ENCODE measurements at places on chromosomes 4 and X. TPM values are rescaled to one million over a fixed set of nuclear protein-coding genes. Genes with fewer than 3 reads are reported as not detected.

GRCh38 chr4:112023402-112023950 is 121.8 kb upstream of the FAM241A start:
- no peaks in the 10 kb centered on the region for H3K4me1 ChIP-seq
- H3K27me3 ChIP-seq, result peaks cover 6% of the 10 kb centered on the region
- no peak for DNase-seq
- H3K4me3 ChIP-seq, result no peak overlapping the region
- H3K36me3 ChIP-seq, result no peaks in the 10 kb centered on the region

DNA sequence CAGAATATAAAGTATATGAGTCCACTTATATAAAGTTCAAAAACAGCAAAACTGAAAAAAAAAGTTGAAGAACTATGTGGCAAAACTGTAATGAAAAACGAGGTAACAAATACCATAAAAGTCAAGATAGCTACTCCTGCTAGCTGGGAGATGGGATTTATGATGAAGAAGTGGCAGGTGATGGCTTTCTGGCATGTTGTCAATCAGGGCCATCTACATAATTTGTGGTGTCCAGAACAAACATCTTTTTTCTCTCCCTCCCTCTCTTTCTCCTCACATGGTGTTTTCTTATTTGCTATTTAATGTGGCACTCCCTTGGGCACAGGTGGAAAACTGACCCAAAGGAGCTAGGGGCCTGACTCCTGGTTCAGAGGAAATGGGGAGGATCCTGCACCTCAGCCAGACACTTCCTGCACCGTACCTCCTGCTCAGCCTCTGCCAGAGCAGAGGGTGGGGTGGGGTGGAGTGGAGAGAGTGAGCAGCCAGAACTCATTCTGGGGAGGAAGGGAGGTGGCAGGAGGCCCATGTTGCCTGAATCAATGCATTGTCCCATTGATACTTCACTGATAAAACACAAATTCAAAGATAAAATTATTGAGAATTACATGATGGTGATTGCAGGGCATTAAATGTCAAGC is 5.3 kb upstream of the SAP30 start:
- peaks cover 3% of the 10 kb centered on the region for H3K36me3 ChIP-seq
- peaks cover 24% of the 10 kb centered on the region for H3K4me1 ChIP-seq
- no peak overlapping the region for H3K27ac ChIP-seq
- H3K4me3 ChIP-seq, result no peak overlapping the region
- no peak for DNase-seq

GRCh38 chr4:157271166-157271869 is 50.8 kb downstream of the GRIA2 start:
- no peaks in the 10 kb centered on the region for H3K27me3 ChIP-seq
- no peak overlapping the region for H3K4me3 ChIP-seq
- H3K27ac ChIP-seq, result no peak overlapping the region

The HSFX3 gene
- total RNA-seq, result 0.49 TPM

DNA sequence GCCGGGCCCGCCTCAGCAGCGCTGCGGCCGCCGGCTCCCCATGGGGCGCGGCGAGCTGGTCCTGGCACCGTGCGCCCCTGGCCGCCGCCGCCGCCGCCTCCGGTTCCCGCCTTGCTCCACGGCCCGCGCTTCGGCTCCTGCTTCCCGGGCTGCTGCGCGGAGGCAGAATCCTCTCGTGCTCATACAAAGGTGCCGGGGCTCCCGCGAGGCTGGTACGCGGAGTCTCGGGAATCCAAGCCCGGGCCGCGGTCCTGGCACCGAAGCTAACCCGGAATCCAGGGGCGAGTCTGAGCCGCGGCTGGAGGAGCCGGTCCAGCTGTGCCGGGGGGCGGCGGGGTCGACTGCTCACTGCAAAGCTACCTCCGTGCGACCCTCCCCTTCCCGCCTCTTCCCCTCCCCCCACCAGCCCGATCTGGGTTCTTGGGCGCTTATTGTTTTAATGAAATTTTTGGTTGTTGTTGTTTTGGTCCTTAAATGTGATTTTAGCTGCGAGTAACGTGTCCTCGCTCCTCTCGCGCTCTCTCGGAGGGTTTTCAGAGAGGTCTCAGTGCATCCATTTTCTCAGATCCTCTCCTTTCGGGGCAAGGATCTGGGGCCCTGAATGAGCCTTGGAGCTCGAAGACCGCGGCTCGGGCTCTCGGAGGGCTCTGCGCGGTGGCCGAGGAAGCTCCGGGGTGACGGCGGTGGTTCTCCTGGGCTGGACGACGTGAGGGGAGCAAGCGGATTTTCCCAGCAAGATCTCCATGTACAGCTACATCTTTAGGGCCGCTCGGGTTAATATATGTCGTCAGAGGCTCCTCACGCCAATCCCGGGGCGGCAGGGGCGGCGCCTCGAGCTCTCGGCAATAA is at the start of gene HAND2:
TSS of gene HAND2 (minus strand) at position 753 of the 849 bp plus-strand sequence. CDS start 940 bp downstream, outside the sequence.
- peaks cover 20% of the 10 kb centered on the region for H3K27me3 ChIP-seq
- peak; percentile 91 for DNase-seq
- H3K27ac ChIP-seq, result peak within 1 kb of the TSS; percentile 97
- H3K4me1 ChIP-seq, result no peaks in the 10 kb centered on the region

The ADH6 gene
- total RNA-seq, result not detected

DNA sequence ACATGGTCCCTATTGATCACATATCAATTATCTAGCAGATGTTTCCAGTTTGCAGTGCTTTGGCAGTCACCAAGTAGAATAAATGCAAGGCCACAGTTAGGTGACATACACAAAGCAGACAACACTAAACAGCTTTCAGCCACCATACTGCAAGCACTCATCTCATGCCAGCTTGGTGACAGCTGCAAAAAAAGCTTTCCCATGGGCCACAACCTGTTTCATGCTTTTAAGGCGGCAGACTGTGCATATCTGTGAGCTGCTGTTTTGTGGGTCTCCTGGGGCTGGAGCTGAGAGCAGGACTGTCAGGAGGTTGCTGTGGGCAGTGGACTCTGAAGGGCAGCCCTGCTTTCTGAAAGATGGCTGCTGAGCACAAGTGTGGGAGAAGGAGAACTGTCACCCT is 82.6 kb downstream of the FHDC1 start:
- H3K27ac ChIP-seq, result no peak overlapping the region
- H3K27me3 ChIP-seq, result no peaks in the 10 kb centered on the region
- H3K4me3 ChIP-seq, result no peak overlapping the region
- no peak for DNase-seq
- H3K36me3 ChIP-seq, result no peaks in the 10 kb centered on the region
- no peaks in the 10 kb centered on the region for H3K4me1 ChIP-seq

- no peak for DNase-seq
- no peak overlapping the region for H3K27ac ChIP-seq
- H3K27me3 ChIP-seq, result no peaks in the 10 kb centered on the region
- H3K4me1 ChIP-seq, result peaks cover 54% of the 10 kb centered on the region
- no peaks in the 10 kb centered on the region for H3K36me3 ChIP-seq
Observed at GRCh38 chr4:153529646-153530045, 63.5 kb downstream of the TMEM131L start.

- DNase-seq, result no peak
- H3K27me3 ChIP-seq, result no peaks in the 10 kb centered on the region
- H3K4me3 ChIP-seq, result no peak overlapping the region
- peak overlapping the region; percentile 22 for H3K27ac ChIP-seq
- H3K4me1 ChIP-seq, result peaks cover 65% of the 10 kb centered on the region
Observed at GRCh38 chr4:85728464-85728863, 253.5 kb downstream of the ARHGAP24 start.

The SHISA3 gene
- total RNA-seq, result 16.4 TPM

The TCEAL5 gene
- total RNA-seq, result 0.52 TPM

DNA sequence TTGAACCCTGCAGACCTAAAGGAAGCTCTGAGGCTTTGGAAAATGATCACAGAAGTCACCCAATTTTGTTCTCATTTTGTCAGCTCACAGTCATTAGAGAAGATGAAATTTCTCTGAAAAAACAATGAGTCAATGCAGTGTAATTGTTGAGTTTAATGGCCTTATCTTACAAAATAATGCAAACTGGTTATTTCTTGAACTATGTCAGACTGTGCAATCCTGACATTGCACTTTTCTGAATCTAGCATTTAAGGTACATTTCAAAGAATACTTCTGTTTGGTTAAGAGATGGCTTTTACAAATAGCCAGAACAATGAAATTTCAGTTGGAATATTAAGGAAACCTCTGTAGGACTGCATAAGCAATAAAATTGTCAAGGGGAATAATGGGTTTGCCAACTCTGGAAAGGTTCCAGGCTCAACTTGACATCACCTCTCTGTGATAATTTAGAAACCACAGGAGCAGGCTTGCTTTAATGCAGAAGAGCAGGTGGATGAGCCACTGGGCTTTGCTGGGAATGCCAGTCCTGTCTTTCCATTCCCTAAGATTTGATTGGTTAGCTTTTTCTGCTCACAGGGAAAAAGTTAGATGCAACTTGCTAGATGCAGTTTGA is 222.8 kb downstream of the FRMPD4 start:
- H3K27me3 ChIP-seq, result no peaks in the 10 kb centered on the region
- H3K27ac ChIP-seq, result no peak overlapping the region
- H3K36me3 ChIP-seq, result no peaks in the 10 kb centered on the region
- no peak for DNase-seq

DNA sequence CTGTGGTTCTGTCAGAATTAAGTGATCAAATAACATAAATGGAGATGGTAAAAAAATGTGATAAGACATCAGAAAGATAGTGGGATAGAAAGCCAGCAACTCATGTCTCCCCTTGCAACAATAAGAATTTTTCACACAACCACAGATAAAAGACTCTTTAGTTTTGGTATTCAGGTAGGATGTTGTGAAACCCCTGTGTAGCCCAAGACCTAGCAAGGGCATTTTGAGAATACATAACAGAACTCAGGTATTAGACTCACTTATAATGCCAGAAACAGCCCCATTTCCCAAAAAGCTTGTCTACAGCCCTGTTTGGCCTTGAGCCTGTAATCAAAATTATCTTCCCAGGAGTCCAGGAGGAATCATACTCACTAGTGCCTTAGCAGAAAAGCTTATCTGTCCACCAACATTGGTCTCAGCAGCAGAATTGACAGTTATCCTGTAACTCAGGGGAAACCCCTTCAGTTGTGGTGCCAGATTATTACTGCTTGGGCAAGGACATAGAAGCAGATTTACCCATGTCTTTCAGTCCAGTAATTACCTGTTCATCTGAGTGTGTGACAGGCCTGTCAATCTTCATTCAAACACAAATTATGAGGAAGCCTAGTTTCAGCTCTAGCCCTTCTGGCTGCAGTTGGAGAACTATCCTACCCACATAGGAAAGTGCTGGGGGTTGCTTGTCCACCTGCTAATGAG is 41.0 kb upstream of the UGT2B17 start:
- no peaks in the 10 kb centered on the region for H3K4me1 ChIP-seq
- no peak overlapping the region for H3K27ac ChIP-seq
- no peaks in the 10 kb centered on the region for H3K27me3 ChIP-seq
- no peak overlapping the region for H3K4me3 ChIP-seq
- no peak for DNase-seq
- H3K36me3 ChIP-seq, result no peaks in the 10 kb centered on the region

- no peaks in the 10 kb centered on the region for H3K36me3 ChIP-seq
- DNase-seq, result no peak
- no peak overlapping the region for H3K27ac ChIP-seq
- H3K4me1 ChIP-seq, result peaks cover under 1% of the 10 kb centered on the region
Observed at GRCh38 chr4:85798012-85798770, 323.2 kb downstream of the ARHGAP24 start.

DNA sequence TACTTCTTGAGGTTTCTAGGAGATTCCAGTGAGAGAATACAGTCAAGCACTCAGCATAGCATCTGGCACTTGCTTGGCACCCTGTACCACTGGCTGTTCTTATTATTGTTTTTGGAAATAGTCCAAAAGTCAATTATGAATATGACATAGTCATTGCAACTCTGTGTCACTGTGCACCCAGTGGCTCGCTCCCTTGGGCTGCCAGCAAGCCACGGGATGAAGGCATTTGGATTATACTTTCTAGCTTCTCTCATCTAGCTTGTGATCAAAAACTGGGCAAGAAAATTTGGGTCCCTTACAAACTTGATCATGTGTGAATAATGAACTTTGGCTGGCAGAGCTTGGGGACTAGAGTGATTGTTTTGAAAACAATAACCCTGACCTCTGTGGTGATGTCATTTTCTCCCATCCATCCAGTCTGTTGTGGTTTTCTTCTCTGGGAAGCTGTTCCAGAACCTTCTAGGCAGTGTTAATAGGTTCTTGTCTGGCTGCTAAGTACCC is 32.7 kb upstream of the LIMCH1 start:
- no peak overlapping the region for H3K4me3 ChIP-seq
- DNase-seq, result peak; percentile 55
- H3K27me3 ChIP-seq, result no peaks in the 10 kb centered on the region
- H3K27ac ChIP-seq, result no peak overlapping the region
- H3K4me1 ChIP-seq, result peaks cover 11% of the 10 kb centered on the region

GRCh38 chr4:146855761-146856160 is 89.9 kb downstream of the TTC29 start:
- H3K4me3 ChIP-seq, result no peak overlapping the region
- no peaks in the 10 kb centered on the region for H3K4me1 ChIP-seq
- no peaks in the 10 kb centered on the region for H3K27me3 ChIP-seq
- no peak overlapping the region for H3K27ac ChIP-seq
- no peak for DNase-seq

The GDPD2 gene
- total RNA-seq, result not detected

- no peaks in the 10 kb centered on the region for H3K27me3 ChIP-seq
- H3K4me1 ChIP-seq, result no peaks in the 10 kb centered on the region
- no peak overlapping the region for H3K27ac ChIP-seq
- no peak overlapping the region for H3K4me3 ChIP-seq
Observed at GRCh38 chr4:150867148-150867547, 147.9 kb downstream of the LRBA start.

DNA sequence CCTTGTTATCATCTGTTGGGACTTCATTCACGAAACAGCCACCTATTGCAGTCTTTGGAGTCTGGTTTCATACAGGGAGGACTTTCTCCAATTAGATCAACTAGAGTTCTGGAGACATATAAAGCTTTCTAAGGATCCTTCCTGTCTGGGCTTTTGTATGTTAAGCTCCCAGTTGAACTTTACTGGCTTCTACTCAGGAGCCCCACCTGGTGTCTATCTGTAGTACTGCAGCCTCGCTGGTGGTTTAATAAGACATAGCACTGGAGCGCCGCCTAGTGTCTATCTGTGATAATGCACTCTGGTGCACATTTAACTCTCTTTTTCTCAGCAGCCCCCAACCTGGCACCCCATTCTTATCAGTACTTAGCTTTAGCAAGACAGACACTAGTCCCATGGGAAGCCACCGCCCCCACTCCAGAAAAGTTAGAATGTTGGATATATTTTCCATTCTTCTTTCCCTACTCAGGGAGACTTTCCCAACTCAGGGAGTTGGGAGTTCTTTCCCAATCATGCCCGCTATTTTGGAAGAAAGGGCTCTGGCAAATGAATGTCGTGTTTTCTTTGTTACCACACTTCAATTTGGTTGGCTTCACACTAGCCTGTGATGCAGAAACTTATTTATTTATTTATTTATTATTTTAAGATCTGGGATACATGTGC is 36.9 kb upstream of the SYTL4 start:
- H3K4me1 ChIP-seq, result no peaks in the 10 kb centered on the region
- peak; percentile 80 for DNase-seq
- no peaks in the 10 kb centered on the region for H3K27me3 ChIP-seq
- H3K4me3 ChIP-seq, result no peak overlapping the region
- no peak overlapping the region for H3K27ac ChIP-seq
- H3K36me3 ChIP-seq, result no peaks in the 10 kb centered on the region

GRCh38 chr4:28287831-28288233 is 1427.2 kb downstream of the STIM2 start:
- no peak for DNase-seq
- H3K4me1 ChIP-seq, result no peaks in the 10 kb centered on the region
- no peak overlapping the region for H3K4me3 ChIP-seq

The MAGIX gene
- 7.1 TPM for total RNA-seq

- no peaks in the 10 kb centered on the region for H3K36me3 ChIP-seq
- H3K4me1 ChIP-seq, result no peaks in the 10 kb centered on the region
- no peak for DNase-seq
- H3K27ac ChIP-seq, result no peak overlapping the region
Observed at GRCh38 chr4:164937576-164938270, 39.7 kb downstream of the TRIM61 start.
